Stimulated activated CD4-positive, alpha-beta T cell treated with anti-CD3 and anti-CD28 coated beads, TNF-alpha, amount 100 ng/mL, for 48 hours (primary cell): ENCODE measurements at places on chromosomes 3 and 15.

DNA sequence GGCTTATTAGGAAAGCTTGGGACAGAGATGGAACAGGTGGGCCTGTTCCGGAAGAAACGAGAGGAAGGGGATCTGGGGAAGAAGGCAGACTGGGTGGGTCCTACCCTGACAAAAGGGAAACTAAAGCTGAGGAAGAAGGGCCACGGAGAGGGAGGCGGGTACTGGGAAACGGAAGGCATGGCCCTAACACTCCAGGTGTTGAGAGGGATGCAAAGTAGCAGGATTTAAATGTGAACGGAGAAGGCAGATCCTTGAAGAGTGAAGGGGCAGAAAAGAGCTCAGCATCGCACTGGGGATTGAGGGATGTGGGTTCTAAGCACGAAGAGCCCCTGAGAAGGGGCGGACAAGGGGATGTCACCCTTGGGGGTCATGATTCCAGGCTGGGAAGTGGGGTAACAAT lies 735 bp downstream of the STIMATE start:
- no peak for DNase-seq

DNA sequence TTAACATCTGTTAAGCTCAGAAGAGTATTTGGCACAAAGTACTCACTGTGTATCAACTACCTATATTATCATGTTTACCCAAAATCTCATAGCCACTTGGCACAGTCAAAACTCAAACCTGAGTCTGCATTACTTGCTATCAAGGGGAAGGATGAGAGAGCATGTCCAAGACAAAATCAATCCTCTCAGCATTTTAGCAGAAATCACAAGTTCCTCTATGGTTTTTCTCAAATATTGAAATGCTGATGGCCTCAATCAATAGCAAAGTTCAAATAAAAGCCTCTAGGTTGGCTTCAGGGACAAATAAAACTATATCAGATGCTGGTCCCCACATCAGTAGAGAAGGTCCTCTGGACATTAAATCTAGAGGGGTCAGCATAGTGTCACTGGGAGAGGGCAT lies 14.3 kb downstream of the TBC1D2B start:
- DNase-seq = no peak

DNA sequence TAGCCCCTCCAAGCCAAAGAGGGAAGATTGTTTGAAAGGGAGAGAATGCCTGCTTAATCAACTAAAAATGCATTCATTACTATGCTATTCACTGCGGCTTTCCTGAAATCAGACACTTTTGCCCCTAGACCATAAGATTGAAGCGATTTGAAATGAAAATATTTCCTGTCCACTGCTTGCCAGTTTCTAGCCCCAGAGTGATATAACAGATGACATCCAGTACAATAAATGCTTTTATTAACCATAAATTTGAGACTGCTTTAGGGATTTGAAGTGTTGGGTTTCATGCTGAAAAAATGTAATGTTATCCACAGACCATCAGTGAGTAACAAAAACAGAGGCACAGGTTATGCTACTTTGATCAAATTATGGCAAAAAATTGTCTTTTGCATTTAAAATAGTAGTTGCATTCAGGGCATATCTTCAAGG lies 14.1 kb downstream of the IL17RD start:
- no peak for DNase-seq

- DNase-seq = no peak
These were observed 37.2 kb upstream of the TM4SF1 start for GRCh38 chr3:149414557-149415231.

- DNase-seq = no peak
These were observed 98.4 kb downstream of the DHX30 start for GRCh38 chr3:47901280-47901833.

GRCh38 chr3:177596248-177596815 lies 399.1 kb upstream of the TBL1XR1 start:
- DNase-seq = no peak

- DNase-seq = no peak
These were observed 61.2 kb downstream of the RFTN1 start for GRCh38 chr3:16452261-16452660.

DNA sequence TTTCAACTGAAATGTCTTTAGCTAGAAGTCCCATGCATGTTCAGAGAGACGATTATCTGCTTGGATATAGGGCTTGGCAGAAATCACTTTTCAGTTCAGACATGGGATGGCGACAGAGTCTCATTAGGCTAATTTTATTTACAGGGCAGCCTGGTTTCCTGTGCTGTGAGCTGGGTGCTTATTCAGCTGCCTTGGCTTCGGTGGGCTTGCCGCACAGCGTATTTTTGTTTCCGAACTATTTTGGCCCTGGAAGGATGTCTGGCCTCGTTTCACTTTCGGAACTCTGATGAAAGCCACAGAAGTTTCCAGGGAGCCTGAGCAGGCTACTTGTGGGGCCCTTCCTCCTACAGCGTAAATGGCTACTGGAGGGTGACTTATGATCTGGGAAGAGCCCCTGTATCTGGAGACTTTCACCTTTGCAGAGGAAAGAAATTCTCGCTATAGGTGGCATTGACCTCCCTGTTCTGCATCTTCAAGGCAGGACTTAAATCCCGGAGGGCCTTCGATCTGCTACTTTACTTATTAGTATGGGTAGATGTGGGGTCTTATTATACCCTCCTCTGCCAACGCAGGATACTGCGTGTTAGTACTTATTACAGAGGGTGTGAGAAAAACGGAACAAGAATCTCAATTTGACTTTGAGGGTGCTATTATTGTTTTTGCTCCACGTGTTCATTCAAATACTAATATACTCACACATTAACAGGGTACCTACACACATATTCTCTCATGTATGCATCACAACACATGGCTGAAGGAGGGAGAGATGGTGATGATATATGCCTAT lies 364.0 kb upstream of the RBMS3 start:
- no peak for DNase-seq

DNA sequence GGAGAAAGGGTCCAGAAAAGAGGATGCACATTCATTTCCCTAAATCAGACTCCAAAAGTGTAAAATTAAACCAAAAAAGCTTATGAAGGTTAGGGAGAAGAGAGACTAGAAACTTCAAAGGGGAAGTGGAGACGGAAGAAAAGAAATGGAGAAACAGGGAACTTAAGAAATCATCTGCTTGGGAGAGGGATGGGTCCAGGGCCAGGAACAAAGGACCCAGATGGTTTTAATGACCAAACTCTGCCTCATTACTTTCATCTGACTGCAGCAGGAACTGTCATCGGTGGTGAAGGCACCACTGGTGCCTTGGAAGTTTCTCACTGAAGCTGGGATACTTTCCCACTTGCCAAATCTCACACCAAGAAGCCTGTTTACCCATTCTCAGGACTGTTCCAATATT lies 70.5 kb upstream of the SLC4A7 start:
- no peak for DNase-seq

DNA sequence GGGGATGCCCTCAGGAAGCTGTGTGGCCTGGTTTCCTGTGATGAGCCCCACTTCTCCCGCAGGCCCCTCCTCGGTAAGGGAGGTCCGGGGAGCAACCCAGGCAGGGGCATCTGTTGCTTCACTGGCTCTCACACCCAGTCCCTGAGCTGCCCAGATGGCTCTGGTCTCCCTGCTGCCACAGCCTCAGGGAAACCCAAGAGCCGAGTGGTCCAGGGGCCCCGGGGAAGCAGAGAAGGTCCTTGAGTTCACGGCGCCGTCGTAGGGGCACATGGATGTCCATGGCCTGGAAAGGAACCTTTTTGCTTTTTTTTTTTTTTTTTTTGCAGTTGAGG lies 13.3 kb upstream of the LRRC15 start:
- DNase-seq = no peak

GRCh38 chr15:48395521-48396011 lies 64.3 kb downstream of the DUT start:
- DNase-seq = no peak

DNA sequence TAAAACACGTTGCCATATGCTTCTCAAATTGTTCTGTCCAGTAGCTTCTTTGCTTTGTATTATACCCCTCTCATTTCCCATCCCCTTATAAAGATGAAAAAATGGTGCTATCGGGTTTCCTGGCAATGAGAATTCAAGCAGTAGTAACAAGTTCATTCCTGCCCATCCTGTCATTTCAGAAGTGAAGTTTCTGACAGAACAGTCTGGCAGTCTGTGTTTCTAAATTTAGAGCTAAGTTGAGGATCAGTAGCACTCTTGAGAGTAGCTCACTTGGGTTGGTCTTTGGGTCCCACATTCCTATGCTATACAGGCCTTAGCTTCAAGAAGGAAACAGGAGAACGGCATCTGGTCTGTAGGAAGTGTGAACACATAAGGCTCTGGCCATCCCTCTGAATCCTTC lies 134.6 kb downstream of the GHSR start:
- DNase-seq = no peak

DNA sequence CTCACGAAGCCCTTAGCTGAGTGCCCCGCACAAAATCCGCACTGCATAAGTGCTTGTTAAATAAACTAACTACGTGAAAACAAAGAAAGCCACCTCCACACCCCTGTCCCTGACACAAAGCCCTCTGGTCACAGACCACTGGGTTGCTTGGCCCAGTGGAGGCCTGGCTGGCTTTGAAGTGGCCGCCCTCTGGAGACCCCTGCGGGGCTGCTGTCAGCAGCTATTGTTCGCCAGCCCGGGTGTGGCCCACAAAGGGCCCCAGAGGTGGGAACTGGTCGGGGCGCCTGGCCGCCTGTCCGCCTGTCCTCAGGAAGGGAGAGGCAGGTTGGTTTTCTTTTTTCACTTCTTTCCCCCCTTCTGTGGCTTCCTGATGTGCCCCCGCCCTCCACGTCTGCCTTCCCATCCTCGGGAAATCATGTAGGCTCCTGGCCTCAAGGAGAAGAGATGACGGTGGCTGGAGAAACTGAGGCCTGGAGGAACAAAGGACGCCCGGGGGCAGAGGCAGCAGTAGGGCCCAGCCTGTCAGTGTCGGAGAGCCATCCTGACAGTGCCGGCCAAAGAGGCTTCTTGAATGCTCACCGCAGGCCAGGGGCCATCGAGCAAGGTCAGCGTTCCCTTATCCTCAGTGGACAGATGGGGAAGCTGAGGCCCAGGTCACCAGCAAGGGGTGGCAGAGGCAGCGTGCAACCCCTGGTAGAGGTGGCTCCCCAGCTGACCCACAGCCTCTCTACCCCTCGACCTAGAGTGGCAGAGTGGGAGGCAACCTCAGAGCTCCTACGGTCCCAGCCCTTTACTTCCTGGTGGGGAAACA lies 61.1 kb downstream of the SLC6A6 start:
- DNase-seq = no peak
